HuH-7.5 (cell line): ENCODE measurements at places on chromosomes 4 and X.

GRCh38 chrX:37060999-37061398, 52.8 kb downstream of the FAM47C start:
- no peak for DNase-seq

- DNase-seq: no peak
Observed at GRCh38 chrX:112670977-112671376, 8.8 kb downstream of the LHFPL1 start.

DNA sequence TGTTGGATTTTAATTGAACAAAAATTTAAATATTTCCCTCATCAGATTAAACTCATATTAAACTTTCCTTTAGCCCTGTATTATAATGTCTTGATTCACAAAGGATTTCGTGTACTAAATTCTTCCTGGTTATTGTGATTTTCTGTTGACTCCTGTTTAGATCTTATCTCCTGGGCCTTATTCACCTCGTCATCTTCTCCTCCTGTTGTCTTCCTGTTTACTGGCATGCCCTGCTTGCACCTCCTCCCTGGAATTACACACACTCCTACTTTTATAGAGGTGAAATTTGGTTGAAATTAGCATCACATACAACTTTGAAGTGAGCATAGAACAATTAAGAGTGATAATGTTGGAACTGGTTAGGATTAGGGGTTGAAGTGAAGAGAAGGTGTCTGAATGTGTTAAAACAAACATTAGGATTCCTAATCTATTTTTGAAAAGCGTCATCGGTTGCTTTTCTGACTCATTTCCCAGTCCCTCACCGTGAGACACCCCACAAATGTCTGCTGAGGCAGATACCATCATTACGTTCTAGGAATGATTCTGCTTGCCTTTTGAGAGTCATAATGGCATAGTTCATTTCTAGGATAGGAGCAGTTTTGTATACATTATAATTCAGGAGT, 32.5 kb downstream of the TLL1 start:
- no peak for DNase-seq

DNA sequence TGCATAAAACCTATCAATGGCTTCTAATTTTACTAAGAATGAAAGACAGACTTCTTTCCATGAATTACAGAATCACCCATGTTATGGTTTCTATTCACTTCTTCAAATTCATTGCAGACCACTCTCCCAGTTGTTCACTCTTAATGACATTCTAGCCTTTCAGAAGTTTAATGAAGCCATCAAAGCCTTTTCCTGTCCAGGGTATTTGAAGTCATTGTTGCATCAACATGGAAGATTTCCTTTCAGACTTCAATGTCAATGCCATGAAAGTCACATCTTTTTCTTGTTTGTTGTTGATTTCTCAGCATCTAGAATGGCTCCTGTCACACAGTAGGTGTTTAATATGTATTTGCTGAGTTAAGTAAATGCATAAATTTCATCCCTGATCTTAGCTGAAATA, 48.1 kb upstream of the ARSJ start:
- no peak for DNase-seq

DNA sequence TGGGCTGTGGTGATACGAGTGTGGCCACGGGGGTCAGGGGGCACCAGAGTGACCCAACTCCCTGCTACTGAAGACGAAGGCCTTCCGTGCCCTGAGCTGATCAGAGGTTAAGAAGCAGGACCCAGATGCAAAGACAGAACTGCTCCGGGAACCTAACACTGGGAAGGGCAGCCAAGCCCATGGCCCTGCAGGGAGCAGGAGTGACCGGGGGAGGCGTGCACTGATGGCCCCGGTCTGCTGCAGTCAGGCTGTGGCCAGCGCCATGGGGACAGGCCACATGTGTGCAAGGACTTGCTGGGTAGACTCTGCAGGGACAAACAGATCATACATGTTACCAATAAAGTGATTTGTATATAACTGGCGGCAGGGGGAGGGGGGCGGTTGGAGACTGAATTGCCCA, 74.6 kb downstream of the ACOX3 start:
- DNase-seq: no peak

GRCh38 chr4:165378398-165378744, 437 bp upstream of the CPE start:
- DNase-seq: no peak

GRCh38 chr4:57410331-57411052, 300.3 kb upstream of the IGFBP7 start:
- DNase-seq: no peak

- DNase-seq: no peak
Observed at GRCh38 chrX:38249965-38250364, 29.3 kb upstream of the SRPX start.

DNA sequence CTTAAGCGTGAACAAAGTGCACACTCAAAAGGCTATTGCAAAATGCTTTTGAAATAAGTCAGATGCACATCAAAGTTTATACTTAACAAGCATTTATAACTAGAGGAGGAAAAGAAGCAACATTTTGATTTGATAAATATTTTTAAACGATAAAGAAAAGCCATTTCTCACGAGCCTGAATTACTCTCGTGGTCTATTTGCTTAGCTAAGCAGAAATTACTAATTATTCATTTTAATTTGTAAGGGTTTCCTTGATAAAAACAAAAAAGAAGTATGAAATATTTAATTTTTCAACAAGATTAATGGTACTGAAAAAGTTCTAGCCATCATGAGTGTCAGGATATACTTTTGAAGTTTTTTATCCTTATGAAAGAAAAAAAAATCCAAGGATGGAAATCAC, 78.2 kb downstream of the UNC5C start:
- DNase-seq: no peak

DNA sequence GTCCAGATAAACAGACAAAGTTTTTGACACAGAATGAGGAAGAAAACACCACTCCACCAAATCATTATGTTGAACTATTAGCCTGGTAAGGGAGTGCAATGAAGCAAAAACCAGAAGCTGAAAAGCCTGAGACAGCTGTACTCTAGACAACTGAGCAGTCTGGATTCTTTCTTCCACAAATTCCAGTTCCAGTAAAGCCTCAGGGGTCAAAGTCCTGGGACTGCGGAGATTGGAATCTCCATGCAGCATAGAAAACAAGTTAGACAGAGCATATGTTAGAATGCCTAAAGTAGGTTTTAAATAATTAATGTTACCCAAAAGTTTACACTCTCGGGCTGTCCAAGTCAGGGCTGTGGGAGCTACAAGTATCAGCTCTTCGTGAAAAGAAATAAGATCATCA, 263.2 kb downstream of the TECRL start:
- no peak for DNase-seq

DNA sequence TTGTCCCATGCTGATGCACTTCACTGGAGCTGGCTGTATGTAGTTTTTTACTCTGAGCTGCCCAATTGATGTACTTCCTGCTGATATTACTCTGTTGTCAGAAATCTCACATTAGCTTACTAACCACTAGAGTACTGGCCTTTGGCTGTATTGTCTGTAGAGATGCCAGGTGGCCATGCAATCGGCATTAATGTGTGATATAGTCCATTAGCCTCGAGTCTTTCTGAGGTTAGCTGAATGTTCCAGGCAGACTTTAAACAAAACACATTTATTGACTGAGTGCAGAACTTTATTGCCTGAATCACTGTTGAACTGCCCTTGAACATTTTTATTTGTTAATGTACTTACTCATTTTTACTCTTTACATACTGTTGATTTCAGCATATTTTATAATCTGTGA, 335.2 kb downstream of the PCDH10 start:
- no peak for DNase-seq

DNA sequence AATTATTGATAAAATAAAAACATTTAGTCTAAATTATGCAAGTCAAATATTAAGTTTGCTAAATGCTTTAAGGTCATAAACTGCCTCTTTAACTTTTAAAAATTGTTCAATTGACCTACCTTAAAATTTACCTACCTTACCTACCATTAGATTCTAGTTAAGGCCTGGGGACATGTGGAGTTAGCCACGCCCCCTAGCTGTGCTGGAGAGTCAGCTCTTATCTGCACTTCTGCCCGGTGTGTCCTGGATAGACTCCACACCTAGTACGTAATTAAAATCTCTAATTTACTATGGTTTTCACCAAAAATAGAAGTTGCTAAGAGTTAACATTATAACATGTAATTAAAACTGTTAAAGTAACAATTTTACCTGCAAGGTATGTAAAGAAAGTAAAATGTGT, 22.7 kb downstream of the TENM3 start:
- no peak for DNase-seq

DNA sequence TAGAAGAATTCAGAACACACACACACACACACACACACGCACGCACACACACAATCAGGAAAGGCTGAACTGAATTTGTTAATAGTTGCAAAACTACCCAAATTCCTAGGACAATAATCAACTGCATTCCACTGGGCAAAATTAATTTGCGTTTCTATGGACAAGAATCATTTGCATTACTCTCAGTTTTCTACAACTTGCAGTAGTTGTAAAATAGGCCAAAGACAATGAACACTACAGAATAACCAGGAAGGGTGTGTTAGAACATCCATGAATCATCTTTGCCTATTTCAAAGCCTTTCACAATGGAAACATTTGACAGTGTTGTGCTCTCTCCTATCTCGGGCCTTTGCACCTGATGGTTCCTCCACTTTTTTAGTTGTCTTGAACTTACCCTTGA, 77.1 kb upstream of the IGFBP7 start:
- DNase-seq: no peak

- no peak for DNase-seq
Observed at GRCh38 chr4:124135409-124135813, 577.1 kb downstream of the ANKRD50 start.

GRCh38 chrX:57929373-57929772, 19.1 kb upstream of the ZXDA start:
- DNase-seq: no peak

DNA sequence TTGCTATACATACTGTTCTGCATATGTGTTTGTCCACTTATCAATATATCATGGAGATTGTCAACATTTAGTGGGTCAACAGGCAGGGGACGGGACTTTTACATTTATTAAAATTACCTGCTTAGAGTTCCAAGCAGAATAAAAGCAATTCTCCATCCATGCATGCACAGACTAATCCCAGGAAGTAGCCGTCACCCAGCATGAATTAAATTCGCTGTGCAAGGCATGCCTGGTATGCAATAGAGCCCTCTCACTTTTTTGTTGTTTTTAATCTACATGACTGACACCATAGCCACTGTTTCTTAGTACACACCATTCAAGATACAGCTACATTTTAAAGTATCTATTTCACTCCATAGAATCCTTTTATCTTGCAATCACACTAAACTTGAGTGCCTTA, 108.9 kb downstream of the USP46 start:
- no peak for DNase-seq

DNA sequence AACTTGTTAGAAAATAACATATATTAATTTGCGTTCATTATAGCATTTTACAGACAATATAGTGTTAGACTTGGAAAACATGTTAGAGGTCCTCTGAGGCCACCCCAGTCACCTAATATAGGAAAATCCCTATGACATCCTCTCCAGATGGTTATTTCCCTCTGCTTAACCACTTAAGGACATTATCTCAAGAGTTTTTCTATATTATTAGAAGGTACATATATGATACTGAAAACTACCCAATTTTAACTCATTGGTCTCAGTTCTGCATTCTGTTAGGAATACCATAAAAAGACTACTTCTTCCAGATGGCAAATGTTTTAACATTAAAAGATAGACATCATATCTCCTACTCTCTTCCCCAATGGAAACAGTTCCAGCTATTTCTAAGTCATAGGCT, 21.4 kb downstream of the PTPN13 start:
- DNase-seq: no peak

GRCh38 chr4:89109841-89110540, 1.3 kb upstream of the TIGD2 start:
- no peak for DNase-seq

- no peak for DNase-seq
Observed at GRCh38 chr4:41744572-41745291, 3.8 kb downstream of the PHOX2B start.

GRCh38 chr4:14237911-14238310, 610.4 kb upstream of the BOD1L1 start:
- DNase-seq: no peak

GRCh38 chrX:151736685-151737084, 2.1 kb downstream of the CNGA2 start:
- no peak for DNase-seq

GRCh38 chr4:174317531-174317930, 33.8 kb downstream of the CEP44 start:
- DNase-seq: no peak

GRCh38 chr4:9800848-9801247, 19.4 kb downstream of the DRD5 start:
- no peak for DNase-seq

- DNase-seq: no peak
Observed at GRCh38 chrX:48591255-48591791, 6.0 kb upstream of the WDR13 start.

DNA sequence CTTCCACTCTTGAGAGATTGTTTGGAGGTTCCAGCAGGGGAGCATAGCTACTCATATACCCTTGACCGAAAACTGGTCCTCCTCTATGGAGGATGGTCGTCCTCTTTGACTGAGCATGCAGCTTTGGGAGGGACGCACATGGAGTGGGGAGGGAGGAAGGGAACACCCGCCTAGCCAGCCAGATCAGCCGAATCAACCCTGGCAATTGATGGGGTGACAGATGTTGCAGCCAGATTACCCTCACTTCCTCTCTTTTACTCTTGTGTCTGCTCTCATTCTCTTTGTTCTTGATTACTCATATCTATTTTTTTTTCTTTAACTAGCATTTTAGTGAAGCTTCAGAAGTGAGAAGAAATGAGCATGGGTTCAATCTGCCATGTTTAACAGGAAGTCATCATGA, 19.6 kb downstream of the MGST2 start:
- DNase-seq: no peak

- DNase-seq: no peak
Observed at GRCh38 chrX:153454901-153455550, 9.2 kb upstream of the TREX2 start.

DNA sequence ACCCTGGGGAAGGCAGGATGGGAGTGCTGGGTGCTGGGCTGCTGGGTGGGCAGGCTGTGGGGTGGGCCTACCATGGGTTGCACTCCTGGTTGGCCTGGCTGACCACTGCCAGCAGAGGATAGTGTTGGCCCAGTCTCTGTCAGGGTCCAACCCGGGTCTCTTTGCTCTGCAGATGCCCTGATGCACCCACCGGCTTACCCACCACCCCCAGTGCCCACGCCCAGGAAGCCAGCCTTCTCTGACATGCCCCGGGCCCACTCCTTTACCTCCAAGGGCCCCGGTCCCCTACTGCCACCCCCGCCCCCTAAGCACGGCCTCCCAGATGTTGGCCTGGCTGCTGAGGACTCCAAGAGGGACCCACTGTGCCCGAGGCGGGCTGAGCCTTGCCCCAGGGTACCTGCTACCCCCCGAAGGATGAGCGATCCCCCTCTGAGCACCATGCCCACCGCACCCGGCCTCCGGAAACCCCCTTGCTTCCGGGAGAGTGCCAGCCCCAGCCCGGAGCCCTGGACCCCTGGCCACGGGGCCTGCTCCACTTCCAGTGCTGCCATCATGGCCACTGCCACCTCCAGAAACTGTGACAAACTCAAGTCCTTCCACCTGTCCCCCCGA, 14.2 kb upstream of the ADD1 start:
- DNase-seq: no peak
